ENCODE measurements at places on chromosomes 1 and 21.
A peak's percentile ranks its signal among the peaks of the same experiment; 100 is the strongest.

DNA sequence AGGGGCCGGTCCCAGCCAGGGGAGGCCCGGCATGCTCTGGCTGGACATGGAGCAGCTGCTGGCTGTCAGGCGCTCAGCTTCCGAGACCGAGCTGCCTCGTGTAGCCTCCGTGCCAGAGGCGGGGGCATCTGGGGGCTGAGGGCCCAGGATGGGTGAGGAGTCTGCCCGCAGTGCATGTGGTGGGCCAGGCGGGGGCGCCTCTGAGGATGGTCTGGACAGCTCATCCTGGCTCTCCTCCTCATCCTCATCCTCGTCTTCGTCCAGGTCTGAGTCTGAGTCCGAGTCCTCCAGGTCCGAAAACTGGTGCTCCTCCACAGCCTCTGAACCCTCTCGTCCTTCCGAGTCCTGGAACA lies 28.9 kb upstream of the EDN2 start:
- DNase-seq, result no peak

DNA sequence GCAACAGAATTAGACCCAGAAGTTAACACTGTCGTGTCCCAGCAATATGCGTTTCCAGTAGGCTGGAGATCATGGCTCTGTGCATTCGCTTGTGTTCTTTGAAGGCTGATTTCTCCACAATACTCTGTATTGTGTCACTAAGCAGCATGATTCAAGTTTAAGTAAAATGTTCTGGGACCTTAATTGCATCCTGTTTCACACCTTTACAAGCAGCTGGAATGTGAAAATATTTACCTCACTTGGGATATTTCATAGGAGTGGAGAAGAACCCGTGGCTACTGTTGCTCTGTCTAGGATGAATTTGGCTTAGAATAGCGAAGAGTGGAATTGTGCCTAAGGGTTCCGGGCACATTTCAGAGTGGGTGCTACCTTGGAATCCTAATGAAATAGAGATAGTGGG lies 6.3 kb downstream of the PTGFRN start:
- no peak for DNase-seq

- DNase-seq, result no peak
Observed at GRCh38 chr1:30888391-30888790, 20.2 kb downstream of the SDC3 start.

DNA sequence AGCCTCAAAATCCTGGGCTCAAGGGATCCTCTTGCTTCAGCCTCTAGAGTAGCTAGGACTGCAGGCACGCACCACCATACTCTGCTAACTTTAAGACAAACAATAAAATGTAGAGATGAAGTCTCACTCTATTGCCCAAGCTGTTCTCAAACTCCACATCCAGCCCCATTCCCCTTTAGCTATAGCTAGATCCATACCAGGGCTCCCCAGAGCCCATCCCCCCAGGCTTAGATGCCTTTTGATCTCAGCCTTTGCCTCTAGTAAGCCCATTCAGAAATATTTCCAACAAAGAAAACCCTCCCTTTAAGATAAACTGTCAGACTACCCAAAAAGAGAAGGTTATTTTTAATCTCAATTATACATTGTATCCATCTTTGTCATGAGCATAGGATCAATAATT lies 325.4 kb downstream of the CHRM3 start:
- DNase-seq, result no peak

DNA sequence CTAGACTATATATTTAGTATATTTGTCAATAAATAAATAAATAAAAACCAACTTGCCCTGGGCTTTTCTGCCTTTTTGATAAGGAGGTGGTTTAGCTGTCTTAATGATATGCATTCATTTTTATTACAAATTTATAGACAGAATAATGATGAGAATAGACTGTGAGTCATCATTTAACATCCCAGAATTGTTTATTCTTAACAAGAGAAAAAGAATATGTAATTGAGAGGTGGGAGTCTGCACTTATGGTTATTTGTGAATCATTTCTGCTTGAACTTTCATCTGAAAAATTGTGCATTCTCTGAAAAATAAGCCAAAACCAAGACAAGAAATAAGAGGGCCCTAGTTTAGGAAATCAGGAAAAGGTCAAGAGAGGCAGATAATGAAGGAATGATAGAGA lies 326.2 kb downstream of the COL11A1 start:
- DNase-seq, result no peak

DNA sequence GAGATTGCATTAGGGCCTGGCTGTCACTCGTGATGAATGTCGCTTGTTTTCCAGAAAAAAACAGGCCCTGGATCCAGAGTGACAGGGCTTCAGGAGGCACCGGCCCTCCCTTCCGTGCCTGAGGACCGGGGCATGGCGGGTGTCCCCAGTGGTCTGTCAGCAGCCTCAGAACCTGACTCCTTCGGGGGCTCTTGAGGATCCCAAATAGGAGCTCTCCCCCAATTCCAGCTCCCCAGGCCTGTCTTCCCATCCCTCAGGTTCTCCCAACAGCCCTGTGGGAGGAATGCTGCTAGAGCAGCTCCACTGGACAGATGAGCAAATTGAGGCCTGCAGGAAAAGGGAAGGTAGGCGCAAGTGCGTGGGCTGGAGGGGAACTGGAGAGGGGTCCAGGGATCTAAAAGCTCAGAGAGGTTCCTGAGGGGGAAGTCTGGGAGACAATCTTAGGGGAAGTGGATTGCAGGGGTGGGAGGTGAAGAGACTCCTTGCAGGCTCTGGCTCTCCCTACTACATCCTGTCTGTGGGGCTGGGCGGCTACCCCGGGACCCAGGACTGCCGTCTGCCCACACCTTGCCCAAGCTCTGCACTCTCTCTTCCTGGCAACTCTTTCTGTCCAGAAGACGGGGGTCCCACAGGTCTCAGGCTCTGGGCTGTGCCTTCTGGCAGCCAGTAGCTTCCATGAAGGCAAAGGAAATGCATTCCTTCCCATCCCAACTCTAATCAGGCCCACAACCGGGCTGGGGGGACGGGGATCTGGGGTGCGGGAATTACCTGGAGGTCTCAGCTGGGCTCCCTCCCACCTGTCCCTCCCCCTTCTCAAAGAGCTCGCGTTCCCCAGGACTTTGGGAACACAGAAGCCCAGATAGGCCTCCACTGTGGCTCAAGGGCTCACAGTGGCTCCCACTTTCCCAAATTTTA lies 105.7 kb upstream of the CASZ1 start:
- DNase-seq, result no peak

DNA sequence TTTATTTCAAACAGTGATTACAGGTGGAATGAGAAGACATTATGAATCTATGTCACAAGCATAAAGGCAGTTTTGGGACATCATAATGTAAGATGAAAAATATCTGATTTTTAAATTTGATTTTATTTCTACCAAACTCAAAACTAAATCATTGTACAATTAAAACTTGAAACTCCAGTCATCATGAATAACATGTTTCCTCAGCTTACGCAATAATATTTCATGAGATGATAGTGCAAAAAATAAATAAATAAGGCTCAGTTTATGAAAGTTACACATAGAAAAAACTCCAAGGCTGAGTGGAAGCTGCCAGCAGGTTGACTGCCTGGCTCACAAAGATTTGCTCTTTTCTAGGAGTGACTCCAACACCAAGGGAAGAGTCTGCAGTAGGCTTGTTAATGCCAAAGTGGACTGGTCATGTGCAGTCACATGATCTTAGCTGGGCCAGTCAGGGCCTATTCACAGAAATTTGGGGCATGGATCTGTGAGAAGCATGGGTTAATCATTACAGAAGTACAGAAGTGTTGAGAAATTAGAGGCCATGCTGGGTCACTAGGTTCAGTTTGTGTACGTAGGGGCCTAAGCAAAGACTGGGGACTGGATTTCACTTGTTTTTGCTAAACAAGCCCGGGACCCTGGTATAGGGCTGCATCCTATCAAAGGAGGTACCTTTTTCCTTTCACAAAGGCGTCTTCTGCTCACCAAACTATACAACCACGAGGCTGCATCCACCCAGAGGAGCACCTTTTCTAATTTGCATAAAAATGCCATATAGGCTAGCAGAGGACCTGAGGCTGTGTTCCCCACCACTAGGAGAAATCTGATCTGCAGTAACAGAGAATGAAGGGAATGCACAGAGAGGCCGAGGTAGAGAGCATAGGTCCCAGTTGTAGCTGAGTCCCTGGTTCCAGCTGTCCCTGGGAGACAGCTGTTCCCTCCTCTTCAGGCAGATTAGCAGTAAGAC lies 4.9 kb upstream of the ABCA4 start:
- DNase-seq, result no peak

DNA sequence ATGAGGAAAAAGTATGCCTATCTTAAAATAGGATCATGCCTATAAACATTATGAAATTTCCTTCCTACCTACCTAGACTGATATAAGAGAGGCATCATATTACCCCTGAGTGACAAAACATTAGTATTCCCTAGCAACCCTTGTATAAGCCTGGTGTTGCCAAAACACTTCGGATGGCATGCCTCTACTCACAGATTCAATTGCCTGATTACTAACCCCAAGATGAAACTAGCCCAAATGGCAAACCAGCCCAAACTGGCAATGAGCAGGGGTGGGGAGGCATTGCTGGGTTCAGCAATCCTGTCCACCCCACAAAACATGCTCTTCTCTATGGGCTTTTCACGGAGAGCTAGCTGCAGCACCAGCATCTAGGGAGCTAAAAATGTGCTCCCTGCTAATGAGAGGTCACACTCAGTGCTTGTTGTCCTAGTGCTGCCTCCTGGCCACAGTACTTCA lies 13.9 kb downstream of the PALMD start:
- peak; percentile 79 for DNase-seq

GRCh38 chr1:170967042-170967910 lies 31.9 kb downstream of the MROH9 start:
- DNase-seq, result peak; percentile 20

DNA sequence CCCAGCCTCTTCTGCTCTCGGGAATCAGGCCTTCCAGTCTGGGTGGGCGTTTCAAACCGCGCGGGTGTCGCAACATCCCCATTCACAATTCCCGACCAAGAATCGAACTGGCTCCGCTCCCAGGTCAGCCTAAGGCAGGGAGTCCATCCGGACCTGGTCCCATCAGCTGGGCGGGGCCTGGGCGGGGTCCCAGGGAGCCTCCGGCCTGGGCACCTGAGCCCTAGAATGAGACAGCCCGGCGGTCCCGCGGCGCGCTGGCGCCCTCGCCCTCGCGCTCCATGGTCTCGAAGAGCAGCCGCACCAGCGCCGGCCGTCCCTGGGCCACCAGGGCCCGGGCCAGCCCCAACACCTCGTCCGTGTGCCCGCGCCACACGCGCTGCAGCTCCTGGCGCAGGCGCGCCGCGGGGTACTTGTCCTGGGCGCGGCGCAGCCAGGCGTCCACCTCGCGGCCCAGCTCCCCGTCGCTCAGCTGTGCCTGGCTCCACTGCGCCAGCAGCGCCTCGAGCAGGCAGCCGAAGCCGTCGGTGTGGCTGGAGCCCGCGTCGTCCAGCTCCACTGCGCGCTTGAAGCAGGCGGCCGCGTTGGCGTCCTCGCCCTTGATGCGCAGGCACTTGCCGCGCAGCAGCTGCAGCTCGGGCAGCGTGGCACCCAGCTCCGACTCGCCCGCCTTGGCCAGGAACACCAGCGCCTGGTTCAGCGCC lies 16.9 kb upstream of the PARS2 start:
- DNase-seq, result no peak

GRCh38 chr21:45463871-45464270 lies 58.9 kb downstream of the COL18A1 start:
- DNase-seq, result no peak

- no peak for DNase-seq
Observed at GRCh38 chr1:183887826-183888819, 83.2 kb downstream of the RGL1 start.

DNA sequence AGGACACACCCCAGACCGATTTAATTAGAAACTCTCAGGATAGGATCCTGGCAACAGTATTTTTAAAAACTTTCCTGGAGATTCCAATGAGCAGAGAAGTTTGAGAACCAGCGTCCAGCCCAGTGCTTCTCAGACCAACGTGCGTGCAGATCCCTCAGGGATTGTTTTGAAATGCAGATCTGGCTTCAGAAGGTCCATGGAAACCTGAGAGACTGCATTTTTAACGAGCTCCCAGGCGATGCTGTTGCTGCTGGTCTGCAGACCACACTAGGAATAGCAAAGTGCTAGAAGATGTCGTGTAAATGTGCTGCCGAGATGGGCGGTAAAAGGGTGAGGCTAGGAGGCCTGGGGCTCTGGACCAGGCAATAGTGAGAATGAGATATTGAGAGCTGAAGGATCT lies 18.4 kb upstream of the CASQ1 start:
- no peak for DNase-seq

GRCh38 chr1:152182431-152182830 lies 23.4 kb upstream of the RPTN start:
- no peak for DNase-seq

GRCh38 chr1:24905979-24906720 lies 23.9 kb downstream of the RUNX3 start:
- DNase-seq, result no peak

GRCh38 chr1:170483051-170483450 lies 48.9 kb upstream of the GORAB start:
- no peak for DNase-seq

- no peak for DNase-seq
Observed at GRCh38 chr1:92879316-92879968, 47.6 kb downstream of the RPL5 start.

DNA sequence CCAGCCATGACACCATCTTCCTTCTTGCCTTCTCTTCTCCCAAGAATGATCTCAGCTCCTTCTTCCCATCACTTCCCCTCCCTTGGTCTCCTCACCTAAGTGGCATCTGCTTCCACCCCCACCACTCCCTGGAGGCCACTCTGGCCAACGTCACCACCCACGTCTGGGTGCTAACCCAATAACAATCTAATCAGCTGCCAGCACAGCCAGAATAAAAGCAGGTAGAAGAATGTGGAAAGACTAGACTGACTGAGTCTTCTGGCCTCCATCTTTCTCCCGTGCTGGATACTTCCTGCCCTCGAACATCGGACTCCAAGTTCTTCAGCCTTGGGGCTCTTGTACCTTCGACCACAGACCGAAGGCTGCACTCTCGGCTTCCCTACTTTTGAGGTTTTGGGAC lies 245.3 kb upstream of the CSF3R start:
- DNase-seq, result no peak

DNA sequence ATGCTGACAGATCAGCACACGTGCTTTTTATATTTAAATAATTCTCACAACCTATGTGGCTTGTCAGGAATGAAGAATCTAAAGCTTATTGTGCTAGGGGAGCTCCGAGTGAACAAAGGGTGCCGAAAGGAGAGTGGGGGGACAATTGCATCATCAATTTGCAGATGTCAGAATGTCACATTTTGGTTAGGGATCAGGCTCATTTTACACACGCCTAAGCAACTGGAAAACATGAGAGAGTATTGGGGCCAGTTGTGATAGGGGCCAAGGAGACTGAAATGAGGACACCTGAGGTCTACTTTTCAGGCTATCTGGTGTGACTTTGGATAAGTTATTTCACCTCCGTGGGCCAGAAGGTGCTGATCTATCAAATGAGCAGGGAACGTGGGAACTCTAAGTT lies 31.8 kb downstream of the RUNX1 start:
- no peak for DNase-seq
